ENCODE measurements at places on chromosomes 12 and 14. TPM values are rescaled to one million over a fixed set of nuclear protein-coding genes. Genes with fewer than 3 reads are reported as not detected.

GRCh38 chr14:88987516-88987915 is 163.1 kb downstream of the TTC8 start:
- DNase-seq: no peak

GRCh38 chr14:104314251-104314941 is 176.0 kb downstream of the KIF26A start:
- no peak for DNase-seq

DNA sequence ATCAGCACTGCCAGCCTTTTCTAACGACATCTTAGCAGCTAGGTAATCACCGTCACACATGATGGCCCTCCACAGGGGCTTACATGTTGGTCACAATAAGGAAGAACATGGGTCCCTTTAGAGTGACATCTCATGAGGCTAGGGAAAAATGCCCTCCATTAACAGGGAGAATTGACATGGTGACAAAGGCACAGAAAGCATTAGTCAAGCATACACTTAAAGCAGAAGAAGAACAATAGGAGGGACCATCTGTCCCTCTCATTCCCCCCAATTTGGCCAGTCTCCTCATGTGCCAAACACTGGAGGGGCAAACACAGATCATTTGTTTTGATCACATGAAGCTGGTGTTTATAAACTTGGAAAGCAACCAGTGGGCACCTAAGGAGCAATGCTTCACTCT is 78.0 kb downstream of the GRIP1 start:
- DNase-seq: no peak

DNA sequence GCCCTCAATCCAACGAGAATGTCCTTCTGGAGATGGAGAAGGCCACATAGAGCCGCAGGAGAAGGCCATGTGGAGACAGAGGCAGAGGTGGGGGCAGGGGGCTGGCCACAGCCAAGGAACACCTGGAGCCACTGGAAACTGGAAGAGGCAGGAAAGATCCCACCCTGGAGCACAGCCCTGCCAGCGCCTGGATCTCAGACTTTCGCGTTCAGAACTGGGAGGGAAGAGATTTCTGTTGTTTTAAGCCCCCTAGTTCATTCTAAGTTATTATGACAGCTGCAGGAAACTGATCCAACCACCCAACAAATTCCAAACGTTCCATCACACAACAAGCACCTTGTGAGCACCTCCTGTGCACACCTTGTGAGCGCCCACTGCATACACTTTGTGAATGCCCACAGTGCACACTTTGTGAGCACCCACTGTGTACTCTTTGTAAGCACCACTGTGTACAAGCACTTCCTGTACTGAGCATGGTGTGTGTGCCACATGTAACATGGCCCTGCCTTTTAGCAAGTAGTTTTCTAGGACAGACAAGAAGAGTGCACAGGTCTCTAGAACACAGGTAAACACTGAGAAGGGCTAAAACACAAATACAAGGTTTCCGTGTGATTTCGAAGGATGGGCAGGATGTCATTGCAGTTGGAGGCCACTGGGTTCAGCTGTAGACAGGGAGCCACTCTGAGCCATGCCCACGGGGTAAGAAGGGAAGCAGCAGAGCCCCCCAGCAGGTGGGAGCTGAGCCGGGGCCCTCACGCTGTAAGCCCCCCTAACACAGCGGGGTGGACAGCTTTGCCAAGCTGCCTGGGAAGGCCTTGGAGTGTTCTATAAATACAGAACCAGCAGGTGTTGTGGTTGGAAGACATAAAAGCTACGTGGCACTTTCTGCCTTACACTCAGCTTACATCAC is 15.4 kb downstream of the RIMBP2 start:
- DNase-seq: no peak

Gene KRT72
- polyA plus RNA-seq: not detected

GRCh38 chr12:108542320-108542719 is 18.7 kb downstream of the SART3 start:
- no peak for DNase-seq

DNA sequence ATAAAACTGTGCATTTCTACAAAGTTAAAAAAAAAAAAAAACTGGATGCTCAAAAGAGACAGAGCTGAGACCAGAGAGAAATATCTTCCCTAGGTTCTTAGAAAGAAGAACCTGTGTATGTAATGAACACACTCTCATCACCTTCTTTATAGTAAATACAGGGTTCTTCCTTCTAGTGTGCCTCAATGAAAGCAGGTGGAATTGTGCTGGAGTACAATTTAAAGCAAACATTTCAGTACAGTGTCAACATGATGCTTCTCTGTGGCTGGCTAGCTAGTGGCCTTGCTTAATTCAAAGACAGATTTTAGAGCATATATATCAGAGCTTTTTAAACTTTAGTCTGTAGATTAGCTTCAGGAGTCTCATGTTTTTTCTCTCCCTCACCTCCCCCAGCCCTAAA is 249.8 kb upstream of the ARHGAP5 start:
- no peak for DNase-seq

DNA sequence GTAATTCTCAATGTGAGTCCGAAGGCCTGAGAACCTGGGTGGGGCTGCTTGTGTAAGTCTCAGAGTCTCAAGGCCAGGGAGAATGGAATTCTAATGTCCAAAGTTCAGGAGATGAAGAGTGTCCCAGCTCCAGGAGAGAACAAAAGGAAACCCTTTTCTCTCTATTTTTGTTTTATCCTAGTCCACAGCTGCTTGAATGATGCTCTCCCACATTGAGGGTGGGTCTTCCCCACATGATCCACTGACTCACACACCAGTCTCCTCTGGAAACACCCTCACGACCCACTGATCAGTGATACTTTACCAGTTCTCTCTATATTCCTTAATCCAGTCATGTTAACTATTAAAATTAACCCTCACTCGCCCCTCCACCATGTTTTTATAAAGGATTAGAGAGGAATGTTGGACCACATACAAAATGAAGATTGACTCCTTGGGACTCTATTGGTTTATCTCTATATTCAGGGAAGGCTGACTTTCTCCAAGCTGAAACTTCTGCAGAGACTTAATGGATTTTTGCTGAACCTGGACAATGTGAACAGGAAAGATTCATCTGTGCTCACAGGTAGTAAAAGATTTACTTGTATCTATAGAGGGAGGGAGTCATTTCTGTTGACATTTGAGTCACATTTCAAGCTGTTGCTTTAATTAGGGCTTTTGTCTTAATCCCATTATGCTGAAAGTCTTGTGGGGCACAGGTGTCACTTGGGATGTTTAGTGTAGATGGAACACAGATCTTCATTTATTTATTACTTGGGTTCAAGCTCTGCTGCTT is 1061.0 kb upstream of the TMEM132C start:
- DNase-seq: no peak

Gene TMPRSS12
- polyA plus RNA-seq: not detected

Gene NDRG2
- 314 TPM for polyA plus RNA-seq

Measured in heart left ventricle (tissue), 16 donors.